ENCODE measurements at places on chromosomes 1 and 21. TPM values are rescaled to one million over a fixed set of nuclear protein-coding genes. Genes with fewer than 3 reads are reported as not detected.

GDAP2 gene
- 11.6 TPM for polyA plus RNA-seq

NR1I3 gene
- not detected for polyA plus RNA-seq

ZBTB21 gene
- polyA plus RNA-seq: 8.0 TPM

HFM1 gene
- not detected for polyA plus RNA-seq

LAD1 gene
- not detected for polyA plus RNA-seq

KRTAP19-1 gene
- not detected for polyA plus RNA-seq

DNAJC16 gene
- 9.9 TPM for polyA plus RNA-seq

NEGR1 gene
- polyA plus RNA-seq: not detected

RCSD1 gene
- polyA plus RNA-seq: 249 TPM

VTCN1 gene
- polyA plus RNA-seq: not detected

KRTAP19-3 gene
- not detected for polyA plus RNA-seq

FCRL1 gene
- 141 TPM for polyA plus RNA-seq

PTGER3 gene
- not detected for polyA plus RNA-seq

SAMD13 gene
- not detected for polyA plus RNA-seq

PKLR gene
- polyA plus RNA-seq: not detected

FCRL4 gene
- polyA plus RNA-seq: 0.06 TPM

GRIK1 gene
- polyA plus RNA-seq: not detected

IL22RA1 gene
- not detected for polyA plus RNA-seq

SPRR1A gene
- polyA plus RNA-seq: not detected

PDIK1L gene
- polyA plus RNA-seq: 3.7 TPM

FCGR2B gene
- polyA plus RNA-seq: 235 TPM

OR6N1 gene
- not detected for polyA plus RNA-seq
